ENCODE measurements at places on chromosomes 5 and 9. TPM values are rescaled to one million over a fixed set of nuclear protein-coding genes. Genes with fewer than 3 reads are reported as not detected.

Gene SUSD3
- not detected for total RNA-seq

Gene PCDHB2
- 0.88 TPM for total RNA-seq

Gene ZBTB26
- 4.4 TPM for total RNA-seq

Gene ADGRD2
- total RNA-seq, result not detected

Gene ADAMTS12
- total RNA-seq, result 2.3 TPM

Gene ASPN
- total RNA-seq, result not detected

Gene CCNO
- total RNA-seq, result not detected

Gene DDX4
- not detected for total RNA-seq

Gene CD72
- total RNA-seq, result not detected

Gene GNA14
- 34.9 TPM for total RNA-seq

Gene ZNF879
- 4.4 TPM for total RNA-seq

Gene CCDC180
- 0.37 TPM for total RNA-seq

Gene MAST4
- 38.3 TPM for total RNA-seq

Gene FNBP1
- 82.3 TPM for total RNA-seq

Gene RAB3C
- total RNA-seq, result 0.17 TPM

Gene FST
- total RNA-seq, result 45.0 TPM

Gene RBM22
- 31.3 TPM for total RNA-seq

Gene PFN3
- not detected for total RNA-seq

Gene IL3
- total RNA-seq, result not detected

Gene RGS3
- total RNA-seq, result 294 TPM

Gene ZNF782
- total RNA-seq, result 2.9 TPM

Gene RFESD
- 0.34 TPM for total RNA-seq

Gene FOXE1
- total RNA-seq, result 0.09 TPM

Gene ANGPTL2
- 14.9 TPM for total RNA-seq

Gene CBY3
- total RNA-seq, result not detected

Gene ERBIN
- total RNA-seq, result 71.6 TPM

Gene NIPAL4
- total RNA-seq, result not detected

Gene IFNA13
- not detected for total RNA-seq

Gene UGT3A1
- not detected for total RNA-seq

Gene ELAVL2
- total RNA-seq, result 0.47 TPM

Gene GBGT1
- 28.0 TPM for total RNA-seq

Gene PTPRD
- total RNA-seq, result 3.2 TPM

Gene ACTL7B
- total RNA-seq, result not detected

Gene ZDHHC11B
- total RNA-seq, result not detected

Gene OTP
- not detected for total RNA-seq

Gene WDR36
- total RNA-seq, result 64.0 TPM

Gene NTNG2
- 0.05 TPM for total RNA-seq

Gene HEMGN
- total RNA-seq, result not detected

Gene CA9
- total RNA-seq, result not detected

Gene WNT8A
- not detected for total RNA-seq

Gene PCDHB3
- total RNA-seq, result 0.51 TPM

Gene RETREG1
- total RNA-seq, result 0.51 TPM

Gene ZNF618
- 19.5 TPM for total RNA-seq
